ENCODE measurements at places on chromosomes 5 and 9.

- DNase-seq = no peak
Measured at GRCh38 chr9:14578030-14578429, 115.2 kb downstream of the ZDHHC21 start.

DNA sequence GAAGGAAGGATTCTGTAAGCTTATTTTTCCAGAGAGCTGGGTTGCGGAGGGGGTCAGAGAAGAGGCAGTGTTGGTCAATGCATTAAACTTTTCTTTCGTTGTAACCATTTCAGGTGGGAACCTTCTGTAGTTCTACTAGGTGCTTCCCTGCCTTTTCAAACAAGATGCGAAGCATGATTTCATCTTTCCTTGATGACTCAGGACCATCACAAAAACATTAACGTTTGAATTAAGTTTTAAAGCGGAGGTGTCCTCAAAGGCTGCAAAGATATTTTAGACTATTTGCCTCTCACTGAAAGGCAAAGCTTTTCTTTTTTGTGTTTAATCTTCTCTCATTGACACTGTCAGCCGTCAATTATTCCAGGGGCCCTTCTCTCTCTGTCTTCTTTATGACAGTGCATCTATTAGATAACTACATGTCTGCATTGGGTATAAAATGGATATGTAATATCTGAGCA, 26.3 kb upstream of the FAT2 start:
- DNase-seq = no peak

- DNase-seq = no peak
Measured at GRCh38 chr9:95224376-95225019, 93.0 kb downstream of the FANCC start.

- DNase-seq = no peak
Measured at GRCh38 chr9:105639936-105640335, 22.3 kb upstream of the TAL2 start.

GRCh38 chr9:127351182-127352166, 45.5 kb upstream of the SLC2A8 start:
- no peak for DNase-seq

DNA sequence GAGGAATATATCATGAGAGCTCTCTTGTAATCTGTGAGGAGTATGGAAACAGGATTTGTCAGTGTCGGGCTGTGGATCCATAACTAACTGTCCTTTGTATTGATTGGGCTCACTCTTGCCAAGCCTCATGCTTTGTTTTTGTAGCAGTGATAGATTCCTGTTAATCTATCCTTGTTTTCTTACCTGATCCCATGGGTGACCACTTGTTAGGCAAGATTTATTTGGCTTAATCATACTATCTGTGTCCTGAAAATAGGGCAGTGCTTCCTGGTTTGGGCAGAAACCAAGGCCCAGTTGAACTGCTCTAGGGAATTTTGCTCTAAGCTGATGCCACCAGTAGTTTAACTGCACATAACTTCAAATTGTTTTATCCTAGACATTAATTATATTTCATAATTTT, 6.1 kb downstream of the NDFIP1 start:
- DNase-seq = no peak

DNA sequence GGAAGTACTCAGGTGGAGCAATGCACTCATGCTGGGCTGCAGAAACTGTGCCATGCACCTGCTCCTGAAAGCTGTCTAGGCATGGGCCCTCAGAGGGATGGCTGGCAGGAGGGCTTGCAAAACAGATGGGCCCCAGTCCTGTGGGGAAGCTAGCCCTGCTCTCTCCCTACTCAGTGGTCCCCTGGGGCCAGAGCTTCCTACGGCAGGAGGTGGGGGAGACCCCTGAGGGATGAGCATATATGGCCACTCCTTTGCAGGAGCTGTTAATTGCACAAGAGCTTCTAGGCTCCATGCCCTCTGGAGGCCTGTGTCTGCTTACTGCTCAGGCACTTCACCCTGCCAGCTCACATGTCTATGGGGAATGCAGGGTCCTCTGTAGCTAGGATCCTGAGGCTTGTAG, 545.3 kb upstream of the PTPRD start:
- no peak for DNase-seq

DNA sequence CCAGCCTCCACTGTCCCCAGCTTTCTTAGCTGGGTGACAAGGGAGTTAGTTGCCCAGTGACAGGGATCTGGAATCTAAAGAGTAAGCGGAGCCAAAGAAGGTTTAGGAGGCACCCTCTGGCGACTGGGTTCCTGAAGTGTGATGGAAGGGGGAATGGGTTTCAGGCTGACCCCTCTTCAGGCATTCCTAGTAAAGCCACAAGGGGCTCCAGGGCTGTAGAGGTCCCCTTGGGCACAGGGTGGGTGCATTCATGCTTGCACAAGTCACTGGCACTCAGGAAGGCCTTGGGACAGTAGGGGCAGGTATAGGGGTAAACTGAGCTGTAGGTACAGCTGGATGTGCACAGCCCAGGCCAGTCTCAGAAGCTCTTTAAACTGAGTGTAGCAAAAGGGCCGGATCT, 74.2 kb downstream of the CPLANE1 start:
- DNase-seq = no peak

DNA sequence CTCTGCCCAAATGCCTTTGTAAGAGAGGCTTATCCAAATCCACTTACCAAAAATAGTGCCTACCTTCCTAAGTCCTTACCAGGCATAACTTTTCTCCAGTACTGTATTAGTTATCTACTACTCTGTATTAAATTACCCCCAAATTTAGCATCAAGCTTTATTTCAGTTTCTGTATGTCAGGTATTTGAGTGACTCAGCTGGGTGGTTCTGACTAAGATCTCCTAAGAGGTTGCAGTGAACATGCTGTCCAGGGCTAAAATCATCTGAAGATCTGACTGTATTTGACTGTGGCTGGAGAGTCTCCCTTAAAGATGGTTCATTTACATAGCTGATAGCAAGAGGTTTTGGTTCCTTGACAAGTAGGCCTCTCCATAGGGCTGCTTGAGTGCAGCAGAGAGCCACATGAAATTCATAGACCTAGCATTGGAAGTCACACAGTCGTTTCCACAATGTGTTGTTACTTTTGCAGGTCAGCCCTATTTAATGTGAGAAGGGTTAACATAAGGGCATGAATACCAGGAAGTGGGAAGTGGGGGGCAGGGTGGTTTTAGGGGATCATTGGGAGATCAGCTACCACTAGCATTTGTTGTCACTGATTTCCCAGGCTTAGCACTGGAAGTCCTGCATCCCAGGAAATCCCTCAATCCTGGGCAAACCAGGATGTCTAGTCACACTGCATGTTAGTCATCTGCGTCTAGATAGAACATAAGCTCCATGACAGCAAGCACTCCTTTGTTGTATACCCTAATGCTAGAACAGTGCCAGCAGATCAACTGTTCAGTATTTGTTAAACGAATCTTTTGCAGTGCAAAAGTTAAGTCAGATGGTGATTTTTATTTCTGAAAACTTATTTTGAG, 2.0 kb upstream of the ZNF622 start:
- DNase-seq = no peak

- no peak for DNase-seq
Measured at GRCh38 chr9:88580961-88581360, 46.0 kb downstream of the NXNL2 start.

GRCh38 chr9:19281801-19282200, 51.3 kb downstream of the DENND4C start:
- DNase-seq = no peak

GRCh38 chr9:127318651-127319167, 54.1 kb downstream of the GARNL3 start:
- DNase-seq = no peak

- peak; percentile 42 for DNase-seq
Measured at GRCh38 chr5:175840050-175840841, 31.1 kb upstream of the CPLX2 start.

DNA sequence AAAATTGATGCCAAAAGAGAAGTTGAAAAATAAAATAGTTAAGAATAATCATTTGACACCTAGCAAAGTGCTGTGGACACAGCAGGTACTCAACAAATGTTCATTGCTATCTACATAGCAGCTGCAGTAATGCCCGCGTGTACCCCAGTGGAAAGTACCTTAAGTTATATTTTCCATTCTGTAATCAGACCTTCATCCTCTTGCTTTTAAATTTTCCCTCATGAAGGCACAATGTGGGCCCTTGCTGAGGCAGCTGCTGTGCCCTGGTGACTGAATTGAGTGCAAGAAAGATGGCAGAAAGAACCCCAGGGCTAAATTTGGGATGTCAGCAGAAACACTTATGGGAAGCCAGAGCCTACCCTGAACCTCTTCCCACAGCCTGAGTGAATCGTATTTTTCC, 65.9 kb downstream of the CYFIP2 start:
- DNase-seq = no peak

DNA sequence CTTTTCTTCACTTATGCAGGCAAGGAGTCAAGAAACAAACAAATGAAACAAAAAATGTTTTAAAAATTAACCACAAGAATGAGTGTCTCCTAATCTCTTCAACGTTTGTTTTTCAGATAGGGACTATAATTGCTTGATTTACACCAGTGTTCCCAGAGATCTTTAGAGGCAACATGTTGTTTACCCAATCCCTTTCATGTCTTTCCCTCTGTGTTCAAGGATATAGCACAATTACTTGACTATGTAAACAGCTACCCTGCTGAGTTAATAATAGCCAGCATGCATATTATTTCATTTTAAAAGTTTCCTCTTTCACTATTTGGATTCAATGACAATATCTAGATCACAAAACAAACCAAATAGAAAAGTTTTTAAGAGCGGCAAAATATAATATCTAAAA, 25.1 kb upstream of the SHISAL2B start:
- no peak for DNase-seq

GRCh38 chr5:96331681-96332361, 101.2 kb downstream of the PCSK1 start:
- DNase-seq = no peak

GRCh38 chr5:39209924-39210323, 9.4 kb downstream of the FYB1 start:
- DNase-seq = no peak

GRCh38 chr5:30845194-30845593, 348.3 kb upstream of the CDH6 start:
- DNase-seq = no peak

GRCh38 chr5:179763215-179763945, 30.4 kb upstream of the LTC4S start:
- peak; percentile 64 for DNase-seq

DNA sequence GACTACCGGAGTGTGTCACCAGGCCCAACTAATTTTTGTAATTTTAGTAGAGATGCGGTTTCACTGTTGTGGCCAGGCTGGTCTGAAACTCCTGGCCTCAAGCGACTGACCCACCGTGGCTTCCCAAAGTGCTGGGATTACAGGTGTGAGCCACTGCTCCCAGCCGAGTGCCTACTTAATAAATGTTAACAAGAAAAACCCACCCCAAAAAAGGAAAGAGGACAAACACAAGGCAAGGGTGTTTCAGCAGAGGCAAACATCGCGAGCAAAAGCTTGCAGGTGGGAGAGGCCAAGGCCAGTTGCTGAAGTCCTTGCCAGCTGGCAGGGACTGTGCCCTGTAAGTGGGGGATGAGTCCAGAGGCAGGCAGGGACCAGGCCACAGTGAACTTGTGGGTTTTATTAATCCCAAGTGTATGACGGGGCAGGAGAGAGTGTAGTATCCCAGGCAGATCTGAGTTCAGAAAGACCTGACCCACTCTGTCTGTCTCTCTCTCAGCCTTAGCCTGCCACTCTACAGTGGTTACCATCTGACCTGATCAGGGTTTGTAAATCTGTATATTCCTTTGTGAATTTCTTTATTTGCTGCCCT, 6.4 kb upstream of the FPGS start:
- no peak for DNase-seq

DNA sequence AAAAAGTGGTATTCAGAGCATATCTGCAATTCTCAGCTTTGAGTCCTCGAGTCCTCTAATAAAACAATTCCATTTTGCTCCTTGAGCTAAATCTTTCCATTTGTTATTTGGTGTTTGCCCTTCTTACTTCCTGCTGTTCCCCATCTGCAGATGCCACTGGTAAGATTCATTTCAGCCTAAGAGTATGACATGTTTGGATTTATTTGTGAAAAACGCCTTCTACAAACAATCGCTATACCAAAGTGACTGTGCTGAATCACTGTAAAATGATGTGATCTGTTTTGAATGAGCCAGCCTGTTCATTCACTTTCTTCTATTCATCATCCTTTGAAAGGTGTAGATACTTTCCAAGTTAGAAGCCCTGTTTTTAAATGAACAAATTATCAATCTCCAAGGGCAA, 27.7 kb downstream of the KCTD16 start:
- DNase-seq = no peak

DNA sequence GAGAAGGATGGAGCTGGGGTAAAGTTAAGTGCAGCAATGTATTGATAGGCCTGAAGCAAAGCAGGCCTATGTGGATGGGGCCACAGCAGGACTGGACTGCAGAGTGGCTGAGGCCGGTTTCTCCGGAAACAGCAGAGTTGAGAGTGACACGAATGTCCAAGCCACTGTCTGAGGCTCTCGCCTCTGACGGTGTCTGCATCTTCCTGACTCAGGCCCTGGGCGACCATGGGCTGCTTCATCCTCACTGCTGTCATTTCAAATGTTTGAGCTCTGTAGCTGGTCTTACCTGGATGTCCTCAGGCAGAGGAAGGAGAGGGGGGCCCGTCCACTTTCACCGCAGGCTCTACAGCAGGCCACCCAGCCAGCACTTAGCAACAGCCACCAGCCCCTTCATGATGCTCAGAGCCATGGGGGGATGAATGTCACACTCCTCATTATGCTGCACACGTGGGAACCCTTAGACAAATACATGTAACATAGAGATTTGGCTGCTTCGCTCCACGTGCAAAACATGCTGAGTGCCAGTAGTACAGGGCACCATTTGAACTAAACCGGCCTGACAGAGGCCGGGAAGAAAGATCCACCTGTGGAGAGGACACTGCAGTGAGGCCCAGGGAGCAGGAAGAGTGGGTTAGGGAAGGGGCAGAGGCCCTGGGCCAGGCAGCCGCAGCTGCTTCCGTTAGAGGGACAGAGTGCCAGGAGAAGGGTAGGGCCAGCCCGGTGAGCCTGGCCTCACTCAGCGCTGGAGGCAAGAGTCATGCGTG, 31.7 kb upstream of the NXNL2 start:
- no peak for DNase-seq

DNA sequence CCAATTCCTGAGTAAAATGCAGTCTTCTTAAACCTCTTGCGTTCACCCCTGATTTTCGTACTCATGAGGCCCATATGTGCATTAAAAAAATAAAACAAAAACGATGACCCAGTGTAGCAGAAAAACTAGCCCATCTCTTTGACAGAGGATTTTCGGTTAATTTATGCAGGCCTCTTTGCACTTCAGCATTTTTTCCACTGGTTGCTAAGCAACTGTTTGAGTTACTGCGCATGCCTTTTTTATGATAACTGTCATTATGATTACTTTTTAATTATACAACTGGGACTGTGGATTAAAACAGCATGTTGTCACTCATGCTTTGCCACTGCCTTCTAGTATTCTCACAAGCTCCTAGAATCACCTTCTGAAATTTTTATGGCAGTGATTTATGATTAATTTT, 165.0 kb downstream of the SMARCA2 start:
- DNase-seq = no peak

GRCh38 chr5:25009063-25009462, 364.3 kb upstream of the CDH10 start:
- no peak for DNase-seq

DNA sequence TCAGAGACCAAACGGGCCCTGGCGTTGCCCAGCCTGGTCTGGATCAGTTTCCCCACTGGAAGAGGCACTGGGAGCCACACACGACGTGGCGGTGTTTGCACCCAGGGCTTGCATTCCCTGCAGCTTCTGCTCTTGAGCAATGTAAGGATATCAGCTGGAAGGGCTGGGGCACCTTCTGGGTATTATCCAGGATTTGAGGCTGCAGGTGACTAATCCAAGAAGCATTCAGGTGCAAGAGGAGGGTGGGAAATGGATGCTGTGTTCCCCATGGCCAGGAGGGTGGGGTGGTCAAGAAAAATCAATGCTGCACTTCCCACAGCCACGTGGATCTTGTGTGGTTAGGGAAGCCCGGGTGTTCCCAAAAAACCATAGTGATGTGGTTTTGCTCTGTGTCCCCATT, 430.9 kb downstream of the IRX2 start:
- DNase-seq = no peak

Data from GM19239 (cell line).